ENCODE measurements at places on chromosomes 12 and 14.
A peak's percentile ranks its signal among the peaks of the same experiment; 100 is the strongest.

GRCh38 chr12:8572507-8572906 lies 31.8 kb upstream of the CLEC4E start:
- DNase-seq = no peak

DNA sequence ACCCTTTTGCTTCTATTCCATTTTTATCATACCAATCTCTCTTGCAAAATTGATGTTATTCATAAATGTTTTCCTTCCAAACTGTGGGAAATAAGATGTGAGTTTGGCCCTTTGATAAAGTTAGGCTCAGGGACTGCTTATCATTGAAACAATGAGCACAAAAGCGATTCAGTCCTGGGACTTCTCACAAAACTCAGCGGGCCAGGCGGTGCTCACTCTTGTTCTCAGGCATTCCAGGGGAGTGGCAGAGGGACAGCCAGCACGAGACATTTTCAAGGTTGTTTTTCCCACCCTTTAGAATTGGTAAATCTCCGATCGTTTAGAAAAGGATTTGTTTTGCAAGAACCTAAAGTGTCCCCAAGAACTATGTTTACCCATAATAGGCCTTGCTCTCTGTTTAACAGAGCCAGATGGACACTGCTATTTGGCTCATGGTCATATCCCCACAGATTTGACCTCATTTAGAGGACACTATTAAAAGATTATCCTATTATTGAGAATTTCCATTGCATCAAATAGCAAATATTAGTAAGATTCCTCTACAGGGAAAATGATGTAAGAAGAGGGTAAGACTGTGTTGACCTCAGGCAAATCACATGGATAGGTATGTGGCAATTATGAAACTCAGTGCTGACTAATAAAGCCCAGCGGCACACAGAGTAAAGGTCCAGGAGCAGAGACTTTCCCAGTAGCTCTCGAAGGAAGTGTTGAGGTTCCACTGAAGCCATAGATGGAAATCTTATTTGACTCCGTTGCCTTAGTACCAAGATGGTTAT lies 102.7 kb upstream of the USP44 start:
- peak; percentile 85 for DNase-seq

- DNase-seq = no peak
These were observed 6.5 kb downstream of the XRCC3 start for GRCh38 chr14:103708750-103709187.

GRCh38 chr14:59691266-59691665 lies 114.7 kb upstream of the CCDC175 start:
- no peak for DNase-seq

DNA sequence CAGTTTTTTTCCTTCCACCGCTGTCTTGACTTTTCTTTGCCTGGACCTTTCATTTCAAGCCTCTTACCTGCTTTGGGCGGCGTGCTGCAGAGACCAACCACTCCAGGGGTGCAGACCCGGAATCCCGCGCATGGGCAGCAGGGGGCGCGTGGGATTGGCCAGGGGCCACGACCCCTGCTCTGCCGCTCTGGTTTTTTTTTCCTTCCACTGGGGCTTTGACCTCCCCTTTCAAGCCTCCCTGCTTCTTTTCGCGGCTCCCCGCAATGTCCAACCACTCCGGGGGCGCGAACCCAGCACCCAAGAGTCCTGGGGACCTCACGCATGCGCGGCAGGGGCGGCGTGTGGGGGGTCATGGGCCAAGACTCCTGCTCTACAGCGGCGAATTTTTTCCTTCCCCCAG lies 325.1 kb downstream of the ALG10 start:
- DNase-seq = peak; percentile 24

DNA sequence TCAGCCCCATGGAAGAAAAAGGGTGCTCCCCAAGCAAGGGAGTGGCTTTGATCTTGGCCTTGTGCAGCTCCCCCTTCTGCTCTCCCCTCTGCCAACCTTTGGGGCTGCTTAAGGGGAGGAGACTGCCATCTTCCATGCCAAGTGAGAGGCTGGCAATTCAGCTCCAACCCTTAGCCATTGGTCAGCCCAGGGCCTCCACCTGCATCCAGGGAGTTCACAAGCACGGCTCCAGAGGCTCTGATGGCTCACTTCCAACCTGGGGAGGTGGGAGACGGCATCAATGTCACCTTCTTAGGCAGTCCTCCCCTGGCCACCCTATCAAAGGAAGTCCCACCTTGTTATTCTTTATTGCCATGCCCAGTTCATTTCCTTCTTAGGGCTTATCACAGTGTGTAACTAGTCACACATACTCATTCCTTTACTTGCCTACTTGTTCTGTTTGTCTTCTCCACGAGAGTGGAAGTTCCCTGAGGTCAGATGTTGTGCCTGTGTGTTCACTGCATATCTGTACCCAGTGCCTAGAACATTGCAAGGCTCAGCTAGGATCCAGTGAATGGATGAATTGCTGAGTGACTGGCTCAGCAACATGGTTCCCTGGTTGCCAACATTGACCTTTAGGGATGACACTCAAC lies 5.0 kb downstream of the HDAC7 start:
- no peak for DNase-seq

DNA sequence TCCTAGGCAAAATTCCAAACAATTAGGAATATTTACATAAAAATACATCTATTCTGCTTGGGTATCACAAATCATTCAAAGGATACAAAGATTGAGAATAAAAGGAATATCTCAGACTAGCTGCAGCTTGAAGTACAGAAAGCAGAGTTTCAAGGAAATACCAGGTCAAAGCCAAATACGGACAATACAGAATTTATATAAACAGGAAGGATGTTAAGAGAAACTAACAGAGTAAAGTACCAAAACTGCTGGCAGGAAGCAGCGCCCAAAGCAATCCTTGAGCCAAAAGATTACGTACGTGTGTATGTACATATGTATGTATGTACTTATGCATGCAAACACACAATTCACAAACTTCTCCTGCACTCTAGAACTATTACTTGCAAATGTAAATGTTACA lies 86.6 kb downstream of the PPP1R12A start:
- no peak for DNase-seq

GRCh38 chr14:94471045-94471444 lies 5.0 kb downstream of the SERPINA9 start:
- DNase-seq = no peak

- no peak for DNase-seq
These were observed 427.2 kb downstream of the TRHDE start for GRCh38 chr12:72699362-72699761.

DNA sequence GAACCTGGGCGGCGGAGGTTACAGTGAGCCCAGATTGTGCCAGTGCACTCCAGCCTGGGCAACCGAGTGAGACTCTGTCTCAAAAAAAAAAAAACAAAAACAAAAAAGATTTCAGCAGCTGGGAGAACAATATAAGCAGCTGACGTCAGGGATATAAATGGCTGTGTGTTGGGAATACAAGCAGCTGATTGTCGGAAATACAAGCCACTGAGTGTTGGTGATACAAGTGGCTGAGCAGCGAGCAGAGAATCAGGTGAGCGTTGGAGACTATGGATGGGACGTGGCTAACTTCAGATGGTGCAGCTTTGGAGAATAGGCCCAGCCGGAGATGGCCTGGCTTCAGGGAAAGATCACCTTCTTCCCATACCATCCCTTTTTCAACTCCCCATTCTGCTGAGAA lies 32.0 kb downstream of the PSEN1 start:
- DNase-seq = no peak

DNA sequence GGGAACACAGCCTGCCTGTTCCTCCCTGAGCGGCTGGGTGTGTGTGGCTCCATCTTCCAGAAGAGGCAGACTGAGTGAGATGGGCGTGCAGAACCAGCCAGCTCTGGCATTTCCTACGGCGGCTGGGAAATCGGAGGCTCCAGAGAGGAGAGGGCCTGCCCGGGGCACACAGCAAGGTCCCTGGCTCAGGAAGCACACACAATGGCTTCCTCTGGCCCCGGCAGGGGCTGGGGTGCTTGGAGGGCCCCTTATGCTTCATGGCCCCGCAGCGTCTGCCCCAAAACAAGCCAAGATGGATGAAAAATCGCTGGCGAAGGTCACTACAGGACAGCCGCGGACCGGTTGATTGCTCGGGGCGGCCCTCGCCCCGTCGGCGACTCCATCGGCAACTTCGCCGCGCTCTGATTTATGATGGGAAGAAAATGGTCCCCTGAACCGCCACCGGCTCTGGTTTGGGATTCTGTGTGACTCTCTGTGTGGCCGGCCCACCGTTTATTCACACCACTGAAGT lies 191.5 kb upstream of the C14orf180 start:
- DNase-seq = no peak

DNA sequence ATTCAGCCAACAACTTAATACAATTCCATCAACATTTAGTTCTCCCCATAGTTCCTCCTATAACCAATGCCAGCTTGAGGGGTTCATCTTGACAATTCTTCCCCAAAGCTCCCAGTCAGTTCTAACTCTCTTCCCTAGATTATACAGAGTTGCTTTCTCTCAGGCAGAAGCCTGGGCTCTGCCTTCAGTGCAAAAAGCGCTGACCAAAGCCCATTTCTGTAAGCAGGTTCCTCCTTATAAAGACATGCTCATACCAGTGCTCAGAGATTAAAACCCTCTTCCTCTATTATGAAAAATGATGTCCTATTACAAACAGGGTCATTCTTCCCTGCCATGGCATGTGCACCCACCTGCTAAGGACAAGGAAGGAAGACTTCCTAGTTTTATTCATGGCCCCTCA lies 16.2 kb downstream of the SPIC start:
- no peak for DNase-seq

GRCh38 chr12:21962236-21962635 lies 21.0 kb upstream of the ABCC9 start:
- no peak for DNase-seq

DNA sequence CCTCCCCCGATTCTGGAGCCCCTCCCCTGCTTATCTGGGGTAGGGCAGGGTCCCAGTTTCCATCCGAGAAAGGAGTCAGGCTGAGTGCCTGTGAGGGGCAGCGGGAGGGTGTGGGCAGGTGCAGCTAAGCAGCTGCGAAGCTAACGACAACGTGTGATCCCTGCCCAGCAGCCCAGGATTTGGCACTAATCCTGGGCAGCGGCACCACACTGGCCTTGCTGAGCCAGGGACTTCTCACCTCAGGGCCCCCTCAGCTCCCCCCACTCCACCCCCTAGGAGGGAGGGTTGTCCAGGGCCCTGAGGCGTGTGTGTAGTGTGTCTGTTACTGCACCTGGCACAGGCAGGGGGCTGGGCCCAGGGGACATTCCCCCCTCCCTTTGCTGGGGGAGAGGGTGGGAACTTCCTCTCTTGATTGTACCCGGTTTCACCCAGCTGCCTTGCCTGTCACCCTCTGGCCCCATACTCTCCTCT lies 1.8 kb downstream of the SMIM41 start:
- no peak for DNase-seq

GRCh38 chr14:105026033-105026785 lies 5.3 kb upstream of the CDCA4 start:
- DNase-seq = peak; percentile 71

- no peak for DNase-seq
These were observed 235.5 kb upstream of the NOS1 start for GRCh38 chr12:117596968-117597367.

DNA sequence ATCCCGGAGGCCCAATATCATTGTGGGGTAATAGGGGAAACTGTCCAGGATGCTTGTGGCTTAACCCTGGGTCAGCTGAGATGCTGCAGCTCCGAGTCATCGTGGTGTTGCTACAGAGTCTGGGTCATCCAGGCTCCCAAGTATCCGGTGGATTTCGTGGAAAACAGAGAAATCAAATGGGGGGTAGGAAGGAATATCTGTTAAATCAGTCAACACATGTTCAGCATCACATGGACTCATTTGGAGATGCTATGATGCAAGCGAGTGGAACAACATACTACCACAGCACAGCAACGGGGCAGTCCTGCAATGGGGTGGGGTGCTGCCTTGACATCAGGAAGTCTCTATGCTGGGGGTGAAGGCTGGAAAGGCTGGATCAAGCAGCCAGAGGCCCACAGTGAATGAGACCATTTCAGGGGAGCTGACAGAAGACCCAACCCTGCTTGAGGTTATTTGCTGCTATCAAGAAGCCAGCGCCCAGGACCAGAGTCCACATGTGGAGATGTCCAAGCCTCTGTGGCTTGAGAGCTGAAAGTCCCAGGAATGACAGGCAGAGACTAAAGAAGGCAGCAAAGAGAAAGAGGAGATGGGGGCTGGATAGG lies 22.9 kb downstream of the VDR start:
- peak; percentile 42 for DNase-seq

- no peak for DNase-seq
These were observed 90.0 kb downstream of the FBXL14 start for GRCh38 chr12:1504304-1504894.

DNA sequence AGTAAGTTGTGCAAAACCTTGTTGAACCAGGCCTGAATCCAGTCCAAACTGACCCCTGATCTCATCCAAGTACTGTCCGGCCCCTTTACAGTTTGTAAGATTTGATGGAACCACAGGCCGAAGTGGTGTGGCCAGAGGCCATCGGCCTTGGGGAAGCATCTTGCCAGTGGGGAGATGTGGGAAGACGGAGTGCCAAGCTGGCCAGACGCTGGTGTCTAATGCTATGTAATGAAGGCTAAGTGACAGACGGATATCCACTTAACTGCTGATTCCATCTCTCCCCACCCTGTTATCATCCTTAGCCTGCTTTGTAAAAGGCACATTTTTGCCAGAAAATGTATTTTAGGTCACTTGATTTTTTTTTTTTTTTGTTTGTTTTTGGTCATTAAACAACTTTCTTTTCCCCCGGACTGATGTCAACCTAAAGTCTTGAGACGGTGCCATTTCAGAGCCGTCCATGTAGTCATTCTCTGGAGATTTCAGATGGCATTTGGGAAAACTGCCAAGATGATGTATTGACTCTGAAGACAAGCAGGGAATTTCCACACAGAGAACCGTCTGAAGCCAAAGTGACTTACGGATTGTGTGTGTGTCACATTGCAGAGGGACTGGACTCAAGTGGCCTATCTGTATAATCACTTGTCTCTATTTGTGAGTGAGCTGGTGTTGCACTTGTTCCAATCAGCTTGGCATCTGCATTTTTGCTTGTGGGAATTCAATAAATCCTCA lies 86.5 kb upstream of the MANSC4 start:
- no peak for DNase-seq

- DNase-seq = no peak
These were observed 4.4 kb downstream of the TMEM179 start for GRCh38 chr14:104600141-104600643.

GRCh38 chr14:53921027-53921426 lies 35.6 kb downstream of the BMP4 start:
- DNase-seq = no peak
